ENCODE measurements at places on chromosomes 3 and 15.
A peak's percentile ranks its signal among the peaks of the same experiment; 100 is the strongest.

GRCh38 chr15:50876989-50877360 lies 31.5 kb upstream of the AP4E1 start:
- peak; percentile 77 for DNase-seq

- no peak for DNase-seq
Observed at GRCh38 chr3:2944628-2945027, 165.5 kb downstream of the IL5RA start.

DNA sequence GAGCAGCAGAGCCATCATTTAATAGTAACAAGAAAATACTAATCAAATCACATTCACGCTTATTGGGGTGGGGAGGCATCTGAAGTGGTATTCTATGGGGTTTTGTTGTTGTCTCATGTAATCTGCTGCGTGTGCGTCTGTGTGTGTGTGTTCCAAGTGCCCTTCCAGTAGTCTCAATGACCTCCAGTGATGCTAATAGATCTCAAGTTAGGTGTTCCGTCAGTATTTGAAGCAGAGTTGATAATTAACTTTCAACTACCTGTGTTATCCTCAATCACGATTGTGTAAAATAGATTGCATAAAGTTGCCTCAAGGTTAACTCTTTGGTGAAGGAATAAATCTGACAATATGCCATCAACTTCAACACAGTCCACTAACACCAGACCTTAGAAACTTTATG lies 375.0 kb downstream of the MECOM start:
- no peak for DNase-seq

DNA sequence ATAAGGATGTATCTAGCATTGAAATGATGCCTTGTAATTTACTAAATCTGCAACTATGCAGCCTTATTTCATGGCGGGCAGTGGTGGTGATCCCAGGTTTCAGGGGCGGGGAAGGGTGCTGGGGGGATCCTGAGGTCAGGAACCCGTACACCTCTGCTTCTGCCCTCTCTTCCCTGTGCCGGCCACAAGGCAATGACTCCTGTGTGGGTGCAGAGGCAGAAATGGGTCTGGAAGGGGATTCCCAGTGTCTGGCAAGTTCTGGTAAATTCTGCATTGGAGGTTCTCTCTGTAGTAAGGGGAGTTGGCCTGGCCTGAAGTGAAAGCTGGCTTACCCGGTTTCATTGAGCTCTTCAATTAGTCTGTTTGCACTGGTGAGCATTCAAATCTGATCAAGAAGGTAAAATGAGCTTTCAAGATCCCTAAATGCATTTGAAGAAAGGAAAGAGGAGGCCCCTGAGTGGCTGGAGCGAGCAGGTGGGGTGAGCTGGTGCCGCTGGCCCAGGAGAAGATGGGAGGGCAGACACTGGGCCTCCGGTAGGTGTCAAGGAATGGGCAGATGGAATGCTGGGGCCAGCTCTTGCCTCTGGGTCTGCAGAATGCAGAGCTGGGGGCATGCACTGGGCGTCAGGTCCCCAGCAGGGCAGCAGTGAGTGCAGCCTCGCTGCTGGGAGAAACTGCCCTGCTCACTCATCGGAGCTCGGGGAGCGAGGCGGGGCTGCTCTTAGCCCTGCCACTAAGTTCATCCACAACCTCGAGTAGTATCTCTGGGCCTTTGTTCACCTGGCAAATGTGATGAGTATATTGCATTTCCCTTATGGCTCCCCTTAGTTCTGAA lies 13.7 kb downstream of the NRROS start:
- DNase-seq: no peak

DNA sequence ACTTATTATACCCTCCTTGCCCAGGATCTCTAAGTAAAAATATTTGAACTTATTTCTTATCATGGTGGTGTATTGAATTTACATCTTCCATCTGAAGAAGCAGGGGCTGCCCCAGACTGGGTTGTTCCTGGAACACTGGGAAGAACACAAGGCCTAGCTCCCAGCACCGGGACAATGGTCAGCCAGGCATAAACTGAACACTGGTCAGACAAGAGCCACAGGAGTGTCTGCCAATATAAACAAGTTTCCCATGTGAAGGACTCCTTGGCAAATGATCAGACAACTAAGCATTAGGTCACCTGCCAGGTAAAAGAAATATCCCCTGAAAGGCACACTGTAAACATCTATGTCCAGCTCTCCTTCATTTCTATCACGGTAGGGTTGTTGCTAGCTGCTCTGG lies 172.4 kb downstream of the ATP8B4 start:
- no peak for DNase-seq

GRCh38 chr15:100101426-100102089 lies 240.2 kb downstream of the ADAMTS17 start:
- no peak for DNase-seq

DNA sequence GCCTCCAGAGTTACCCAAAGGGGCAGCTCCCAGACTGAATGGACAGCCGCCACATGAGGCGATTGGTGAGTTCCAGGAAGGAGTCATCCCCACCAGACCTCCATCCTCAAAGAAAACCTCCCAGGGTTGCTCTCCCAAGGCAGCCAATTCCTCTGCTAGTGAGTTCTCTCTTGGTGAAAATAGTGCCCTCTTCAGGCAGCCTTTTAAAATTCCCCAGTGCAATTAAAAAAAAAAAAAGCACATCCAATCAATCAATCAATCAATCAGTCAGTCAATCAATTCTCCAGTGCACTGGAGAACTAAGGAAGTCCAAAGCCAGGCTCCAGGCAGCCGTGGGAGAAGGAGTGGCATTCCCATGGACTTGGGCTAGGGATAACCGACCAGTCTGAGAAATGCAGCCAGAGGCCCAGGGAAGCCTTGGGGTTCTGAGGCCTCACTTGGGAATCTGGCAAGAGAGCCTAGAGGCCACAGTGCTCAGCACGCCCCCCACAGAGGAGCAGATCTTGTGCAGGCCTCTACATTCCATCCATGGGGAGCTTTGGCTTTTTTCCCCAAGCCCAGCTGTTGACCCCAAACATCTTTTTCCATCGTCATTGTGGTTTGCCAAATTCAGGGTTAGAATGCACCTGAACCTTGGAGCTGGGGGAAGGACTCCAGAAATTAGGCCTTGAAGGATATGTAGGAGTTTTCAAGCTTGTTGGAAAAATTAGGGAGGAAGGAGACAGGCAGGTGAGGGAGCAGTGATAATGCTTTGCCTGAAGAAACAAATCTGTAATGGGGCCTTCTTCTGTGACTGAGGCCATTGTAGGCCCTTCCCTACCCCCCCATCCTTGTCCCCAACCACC lies 4.8 kb downstream of the PAQR5 start:
- no peak for DNase-seq

DNA sequence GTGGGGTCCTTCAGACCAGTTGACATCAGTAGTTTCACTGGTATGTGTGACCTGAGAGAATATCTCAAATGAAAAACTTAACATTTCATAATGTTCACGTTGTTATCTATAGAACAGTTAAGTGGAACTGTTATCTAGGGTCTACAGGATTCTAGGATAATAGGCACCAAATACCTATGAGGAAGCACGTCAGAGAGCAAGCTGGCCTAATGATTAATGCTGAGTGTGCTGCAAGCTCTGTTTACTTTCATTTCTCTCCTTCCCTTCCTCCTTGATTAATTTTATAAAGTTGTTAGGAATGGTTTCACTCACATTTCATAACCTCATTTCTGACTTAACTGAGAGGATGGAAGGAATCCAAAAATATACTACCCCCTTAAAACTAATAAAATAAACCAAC lies 362.5 kb upstream of the ZNF717 start:
- no peak for DNase-seq

DNA sequence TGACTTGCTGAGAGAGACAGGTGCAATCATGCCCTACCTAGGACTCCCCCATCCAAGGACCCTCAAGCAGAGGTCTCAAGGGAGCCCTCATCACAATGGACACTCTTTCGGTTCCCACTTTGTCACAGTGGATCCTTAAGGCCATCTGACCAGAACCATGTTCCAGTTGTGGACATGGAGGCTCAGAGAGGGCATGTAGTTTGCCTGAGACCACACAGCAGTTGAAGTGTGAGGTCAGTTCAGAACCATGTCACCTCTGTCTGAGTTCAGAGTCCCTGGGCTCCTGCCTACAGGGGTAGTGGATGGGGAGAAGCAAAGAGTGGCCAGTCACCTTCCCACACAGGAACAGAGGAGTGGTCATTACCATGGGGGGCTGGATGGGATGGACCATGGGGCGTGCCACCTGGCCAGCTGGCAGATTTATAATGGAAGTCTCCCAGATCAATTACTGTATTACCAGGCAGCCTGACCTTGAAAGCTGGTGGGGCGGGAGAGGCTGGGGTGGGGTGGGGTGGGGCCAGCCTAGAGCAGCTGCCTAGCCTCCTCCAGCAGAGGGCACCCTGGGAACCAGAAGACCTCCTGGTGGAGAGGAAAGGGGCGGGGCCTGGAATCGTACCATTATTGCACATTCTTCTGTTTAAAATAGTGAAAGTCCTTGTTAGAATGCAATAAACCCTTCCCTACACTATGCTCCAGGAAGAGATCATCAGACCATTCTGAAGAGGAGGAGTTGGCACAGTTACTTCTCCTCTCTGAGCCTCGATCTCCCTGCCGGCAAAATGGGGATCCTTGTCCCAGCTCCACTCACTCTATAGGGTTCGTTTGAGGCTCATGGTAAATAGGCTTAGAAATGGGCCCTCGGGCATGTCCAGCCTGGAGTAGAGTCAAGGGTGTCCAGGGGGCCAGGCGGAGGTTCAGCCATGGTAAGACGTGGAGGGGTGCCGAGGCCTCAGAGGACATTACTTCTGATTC lies 26.9 kb upstream of the LINGO1 start:
- DNase-seq: peak; percentile 76

DNA sequence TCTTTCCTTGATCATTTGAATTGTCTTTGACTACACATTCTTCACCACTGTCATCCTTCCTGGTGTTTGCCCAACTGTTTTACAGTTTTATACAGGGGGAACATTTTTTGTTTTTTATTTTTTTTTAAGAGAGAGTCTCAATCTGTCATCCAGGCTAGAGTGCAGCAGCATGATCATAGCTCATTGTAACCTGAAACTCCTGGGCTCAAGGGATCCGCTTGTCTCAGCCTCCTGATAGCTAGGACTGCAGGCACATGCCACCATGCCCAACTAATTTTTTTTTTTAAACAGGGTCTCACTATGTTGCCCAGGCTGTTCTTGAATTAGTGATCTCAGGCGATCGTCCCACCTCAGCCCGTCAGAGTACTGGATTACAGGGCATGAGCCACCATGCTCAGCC lies 222.6 kb downstream of the BBX start:
- DNase-seq: no peak

- no peak for DNase-seq
Observed at GRCh38 chr3:133899311-133899710, 3.6 kb upstream of the RAB6B start.

GRCh38 chr3:36969540-36970432 lies 23.1 kb downstream of the EPM2AIP1 start:
- peak; percentile 78 for DNase-seq

GRCh38 chr15:27124287-27124871 lies 153.4 kb downstream of the GABRG3 start:
- DNase-seq: no peak

DNA sequence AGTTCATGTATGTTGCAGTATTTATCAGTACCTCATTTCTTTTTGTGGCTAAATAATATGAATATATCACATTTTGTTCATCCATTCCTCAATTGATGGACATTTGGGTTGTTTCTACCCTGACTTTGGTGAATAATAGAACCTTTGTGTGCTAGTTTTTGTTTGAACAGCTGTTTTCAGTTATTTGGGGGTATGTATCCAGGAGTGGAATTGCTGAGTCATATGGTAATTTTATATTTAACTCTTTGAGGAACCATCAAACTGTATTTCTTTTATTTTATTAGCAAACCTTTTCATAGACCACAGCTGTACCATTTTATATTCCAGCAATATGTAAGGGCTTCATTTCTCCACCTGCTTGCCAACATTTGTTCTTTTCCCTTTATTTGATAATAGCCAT lies 38.4 kb upstream of the RBM5 start:
- DNase-seq: no peak

DNA sequence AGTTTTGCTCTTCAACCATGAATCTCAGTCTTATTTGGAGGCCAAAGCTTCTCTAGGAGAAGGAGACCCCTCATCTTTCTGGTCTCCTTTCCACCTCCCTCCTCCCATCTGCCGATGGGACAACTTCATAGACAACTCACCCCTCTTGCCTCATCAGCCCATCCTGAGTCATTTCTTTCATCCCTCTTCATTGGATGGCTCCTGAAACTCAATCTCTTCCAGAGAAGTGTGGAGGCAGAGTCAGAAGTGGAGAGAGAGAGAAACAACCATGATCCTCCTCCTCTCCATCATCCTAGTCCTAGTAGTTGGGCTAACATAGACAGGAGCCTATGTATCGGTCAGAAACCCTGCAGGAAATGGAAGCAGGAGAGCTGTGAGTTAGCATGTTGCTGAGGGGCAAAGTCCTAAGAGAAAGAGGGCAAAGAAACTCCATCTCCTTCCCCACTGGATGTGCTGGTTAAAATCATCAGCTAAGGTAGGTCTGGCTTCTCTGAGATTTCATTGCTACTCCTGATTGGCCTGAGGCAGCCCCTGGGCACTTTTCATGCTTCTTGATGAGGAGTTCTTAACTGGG lies 21.3 kb upstream of the HCN4 start:
- DNase-seq: no peak

All from activated CD8-positive, alpha-beta T cell treated with anti-CD3 and anti-CD28 coated beads for 36 hours (primary cell).